Activated CD4-positive, alpha-beta T cell treated with anti-CD3 and anti-CD28 coated beads, Interleukin-2, amount 50 U/mL, for 16 hours (primary cell): ENCODE measurements at places on chromosomes 2 and 18.
A peak's percentile ranks its signal among the peaks of the same experiment; 100 is the strongest.

- DNase-seq = no peak
Observed at GRCh38 chr2:32572030-32572429, 55.8 kb upstream of the TTC27 start.

DNA sequence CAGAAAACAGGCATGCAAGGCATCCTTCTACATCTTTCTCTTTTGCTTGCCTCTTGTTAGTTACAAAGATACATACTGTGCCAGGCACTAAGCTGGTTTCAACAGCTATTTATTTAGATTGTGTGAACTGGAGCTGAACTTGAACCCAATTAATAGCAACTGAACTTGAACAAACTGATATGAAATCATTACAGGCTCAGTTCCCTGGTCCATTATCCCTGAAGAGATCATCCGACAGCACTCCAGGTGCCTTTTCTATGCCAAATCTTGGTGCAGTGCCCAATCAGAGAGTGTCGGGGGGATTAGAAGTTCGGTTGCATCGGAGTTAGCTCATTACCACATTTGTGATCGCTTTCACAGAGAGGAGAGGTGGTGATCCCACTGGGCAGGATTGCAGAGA, 477.6 kb downstream of the PARD3B start:
- DNase-seq = no peak

DNA sequence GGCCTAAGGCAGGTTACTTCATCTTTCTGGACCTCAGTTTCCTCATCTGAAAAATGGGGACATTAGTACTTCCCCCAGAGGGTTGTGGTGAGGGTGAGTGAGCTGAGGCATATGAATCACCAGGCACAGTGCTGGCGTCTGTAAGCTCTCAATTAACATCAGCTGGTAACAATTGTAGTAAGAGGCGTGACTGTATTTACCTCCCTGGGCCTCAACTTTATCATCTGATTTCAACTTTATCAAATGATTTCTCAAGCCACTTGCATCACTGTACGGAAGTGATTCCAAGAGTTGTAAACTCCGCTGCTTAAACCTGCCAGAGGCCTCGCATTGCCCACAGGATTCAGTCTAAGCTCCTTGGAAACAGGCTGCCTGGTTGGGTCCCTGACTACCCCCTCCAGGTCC, 53.6 kb upstream of the PKDCC start:
- no peak for DNase-seq

DNA sequence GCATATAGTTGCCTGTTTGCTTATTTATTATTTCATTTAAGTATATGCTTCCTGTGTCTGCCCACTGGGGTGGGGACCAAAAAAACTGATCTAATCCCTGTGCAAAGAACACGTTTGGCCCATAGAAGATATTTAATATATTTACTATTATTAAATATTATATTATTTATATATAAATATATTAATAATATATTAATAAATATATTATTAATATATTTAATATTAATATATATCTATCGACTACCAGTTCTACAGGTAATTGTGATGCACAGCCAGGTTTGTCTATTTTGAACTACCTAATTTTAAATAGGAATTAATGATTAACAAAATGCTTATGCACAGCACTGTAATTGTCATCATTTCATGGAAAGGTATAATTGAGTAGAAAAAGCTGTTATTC, 288.9 kb upstream of the LYPD1 start:
- no peak for DNase-seq

DNA sequence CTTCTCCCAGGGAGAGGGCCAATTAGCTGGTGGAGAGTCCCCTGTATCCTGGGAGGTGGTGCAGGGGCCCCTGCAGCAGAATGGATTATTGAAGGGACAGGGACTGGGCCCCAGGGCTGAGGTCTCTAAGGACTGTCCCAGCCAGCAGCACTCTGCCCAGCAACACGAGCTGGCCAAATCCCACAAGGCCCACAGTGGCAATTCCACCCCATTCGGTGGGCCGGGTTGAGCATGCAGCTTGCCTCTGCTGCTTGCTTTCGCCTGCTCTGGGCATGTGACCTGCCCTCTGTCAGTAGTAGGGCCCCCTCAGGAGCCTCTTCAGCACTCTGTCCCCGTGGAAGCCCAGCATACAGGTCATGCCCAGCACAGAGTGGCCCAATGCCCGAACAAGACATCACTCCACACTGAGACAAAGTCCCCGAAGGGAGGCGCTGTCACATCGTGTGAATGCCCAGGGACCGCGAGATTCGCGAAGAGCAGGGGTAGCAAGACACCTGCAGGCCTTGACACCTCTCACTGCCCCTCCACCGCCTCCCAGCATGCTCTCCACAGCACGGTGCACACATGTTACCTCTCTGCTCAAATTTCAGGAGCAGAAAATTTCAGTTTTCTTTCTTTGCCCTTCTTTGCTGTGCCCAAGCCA, 65.4 kb downstream of the CRACDL start:
- DNase-seq = no peak

GRCh38 chr18:70621710-70622109, 332.9 kb downstream of the SOCS6 start:
- DNase-seq = no peak

GRCh38 chr2:22276696-22277095, 1108.3 kb upstream of the KLHL29 start:
- no peak for DNase-seq

GRCh38 chr2:145226901-145227300, 707.0 kb upstream of the ZEB2 start:
- no peak for DNase-seq

DNA sequence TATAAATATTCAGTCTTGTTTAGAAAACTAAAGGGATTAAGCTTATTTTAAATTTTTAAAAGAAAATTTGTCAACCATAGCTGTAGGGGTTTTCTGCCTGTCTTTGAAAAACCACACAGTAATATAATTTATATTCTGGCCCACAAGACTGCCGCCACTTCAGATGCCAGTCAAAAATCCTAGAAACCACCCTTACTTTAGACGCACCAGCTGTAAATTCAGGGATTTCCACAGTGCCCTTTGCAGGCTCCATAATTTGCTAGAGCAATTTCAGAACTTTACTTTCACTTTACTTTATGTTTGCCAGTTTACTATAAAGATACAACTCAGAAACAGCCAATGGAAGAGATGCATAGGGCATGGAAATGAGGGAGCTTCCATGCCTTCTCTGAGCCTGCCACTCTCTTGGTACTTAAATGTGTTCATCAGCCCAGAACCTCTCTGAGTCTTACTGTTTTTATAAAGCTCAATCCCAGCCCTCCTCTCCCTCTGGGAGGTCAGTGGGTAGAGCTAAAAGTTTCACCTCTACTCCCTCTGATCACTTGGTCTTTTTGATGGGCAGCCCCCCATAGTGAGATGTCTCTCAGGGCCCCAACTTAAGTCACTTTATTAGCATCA, 63.3 kb downstream of the KYNU start:
- DNase-seq = no peak

DNA sequence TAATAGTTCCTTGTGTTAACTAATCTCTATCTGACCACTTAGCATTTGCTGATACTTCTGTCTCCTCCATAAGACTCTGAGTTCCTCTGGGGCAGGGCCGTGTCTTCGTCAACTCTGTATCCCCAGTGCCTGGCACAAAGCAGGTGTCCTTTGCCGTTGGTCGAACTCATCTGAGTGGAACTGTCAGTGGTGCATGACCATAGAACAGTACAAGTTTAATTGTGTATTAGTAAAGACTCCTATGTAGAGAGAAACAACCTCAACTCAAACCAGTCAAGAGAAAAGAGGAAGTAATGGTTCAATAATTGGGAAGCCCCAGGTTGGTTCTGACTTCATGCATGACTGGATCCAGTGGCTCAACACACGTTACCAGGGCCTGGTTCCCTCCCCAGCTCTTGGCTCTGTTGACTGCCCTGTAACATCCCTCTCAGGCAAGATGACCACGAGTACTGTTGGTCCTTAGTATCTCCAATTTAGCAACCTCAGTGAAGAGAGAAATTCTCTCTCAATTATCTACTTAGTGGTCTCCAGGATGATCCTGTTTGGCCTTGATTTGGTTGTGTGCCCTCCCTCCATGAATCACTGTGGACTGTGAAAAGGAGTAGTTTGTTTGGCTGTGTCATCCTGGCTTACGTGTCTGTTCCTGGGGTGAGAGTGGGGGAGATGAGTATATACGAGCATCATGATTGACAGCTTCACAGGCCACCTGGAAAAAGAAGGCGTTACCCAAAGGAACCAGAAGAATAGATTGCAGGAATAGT, 58.5 kb upstream of the MSH6 start:
- DNase-seq = no peak

GRCh38 chr2:2731816-2732284, 400.8 kb upstream of the MYT1L start:
- DNase-seq = no peak

DNA sequence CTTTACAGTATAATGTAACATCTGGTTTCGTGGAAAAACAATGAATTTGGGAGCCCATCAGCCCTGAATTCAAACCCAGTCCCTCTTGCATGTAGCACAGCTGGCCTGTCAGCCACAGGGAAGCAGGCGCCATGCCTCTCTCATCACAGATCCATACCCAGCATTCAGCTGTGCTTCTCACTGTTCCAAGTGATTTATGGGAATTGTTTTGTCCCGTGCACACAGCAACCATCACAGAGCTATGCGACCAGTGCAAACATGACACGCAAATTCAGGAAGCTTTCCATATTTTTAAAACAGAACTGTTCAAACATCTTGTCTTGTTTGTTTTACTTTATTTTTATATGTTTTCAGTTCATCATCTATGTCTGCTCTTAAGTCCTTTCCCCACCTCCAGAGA, 496.1 kb downstream of the EIPR1 start:
- DNase-seq = no peak

GRCh38 chr18:11570073-11570588, 39.3 kb upstream of the SLC35G4 start:
- DNase-seq = no peak

GRCh38 chr2:192288295-192288694, 93.6 kb upstream of the TMEFF2 start:
- DNase-seq = no peak

- DNase-seq = peak; percentile 3
Observed at GRCh38 chr2:1538663-1539062, 125.4 kb downstream of the TPO start.

DNA sequence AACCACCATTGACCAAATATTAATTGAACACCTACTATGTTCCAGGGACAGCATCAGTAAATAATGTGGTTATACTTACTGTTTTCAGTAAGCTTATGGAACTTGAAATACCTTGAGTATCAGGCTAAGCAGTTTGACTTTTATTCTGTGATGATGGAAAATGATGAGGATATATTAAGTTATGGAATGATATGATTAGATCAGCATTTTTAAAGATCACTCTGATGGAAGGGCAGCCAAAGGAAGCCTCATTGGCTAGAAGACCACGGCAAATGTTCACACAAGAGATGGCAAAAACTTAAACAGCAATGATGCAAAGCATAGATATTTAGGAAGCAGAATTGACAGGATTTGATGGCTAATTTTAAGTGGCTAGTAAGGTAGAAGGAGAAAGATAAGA, 266.9 kb upstream of the DPP10 start:
- DNase-seq = no peak

DNA sequence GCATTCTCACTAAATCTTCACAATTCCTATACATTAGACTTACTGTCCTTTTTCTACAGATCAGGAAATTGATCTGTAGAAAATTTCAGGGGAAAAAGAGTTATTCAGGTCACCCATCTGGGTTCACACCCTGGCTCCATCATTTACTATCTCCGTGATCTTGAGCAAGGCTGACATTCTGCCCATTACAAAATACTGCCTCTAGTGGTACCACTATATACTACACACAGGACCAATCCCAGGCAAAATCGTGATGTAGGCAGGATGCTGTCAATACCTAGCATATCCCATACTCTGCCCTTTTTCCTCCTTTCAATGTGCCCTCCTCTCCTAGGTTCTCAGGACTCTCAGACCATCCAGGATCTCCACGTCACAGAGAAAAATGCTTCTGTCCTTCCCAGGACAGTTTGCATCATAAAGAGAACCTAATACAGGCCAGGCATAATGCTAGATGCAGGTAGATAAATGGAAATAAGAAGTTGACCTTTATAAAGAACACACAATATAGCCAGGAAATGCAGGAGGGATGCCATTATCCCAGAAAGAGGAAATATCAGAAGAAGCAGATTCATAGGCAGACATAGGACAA, 101.9 kb downstream of the CDH20 start:
- DNase-seq = peak; percentile 23

GRCh38 chr2:240369801-240370585, 65.5 kb upstream of the GPC1 start:
- no peak for DNase-seq

DNA sequence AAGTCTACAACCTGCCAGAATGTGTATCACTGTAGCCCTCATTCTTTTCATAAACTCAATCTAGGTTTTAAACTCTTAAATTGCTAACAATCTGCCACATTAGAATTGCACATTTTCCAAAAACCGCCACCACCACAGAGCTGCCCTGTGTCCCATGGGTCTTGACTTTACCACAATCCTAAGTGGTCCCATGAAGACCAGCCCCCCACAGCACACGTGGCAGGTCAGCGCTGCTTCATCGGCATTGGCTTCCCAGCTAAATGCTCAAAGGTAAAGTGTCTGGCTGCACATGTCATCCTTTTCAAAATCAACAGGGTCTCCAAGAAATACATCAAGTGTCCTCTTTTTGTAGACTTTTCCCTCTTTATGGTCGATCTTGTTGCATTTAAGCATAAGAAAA, 2.4 kb downstream of the TBC1D8 start:
- no peak for DNase-seq

DNA sequence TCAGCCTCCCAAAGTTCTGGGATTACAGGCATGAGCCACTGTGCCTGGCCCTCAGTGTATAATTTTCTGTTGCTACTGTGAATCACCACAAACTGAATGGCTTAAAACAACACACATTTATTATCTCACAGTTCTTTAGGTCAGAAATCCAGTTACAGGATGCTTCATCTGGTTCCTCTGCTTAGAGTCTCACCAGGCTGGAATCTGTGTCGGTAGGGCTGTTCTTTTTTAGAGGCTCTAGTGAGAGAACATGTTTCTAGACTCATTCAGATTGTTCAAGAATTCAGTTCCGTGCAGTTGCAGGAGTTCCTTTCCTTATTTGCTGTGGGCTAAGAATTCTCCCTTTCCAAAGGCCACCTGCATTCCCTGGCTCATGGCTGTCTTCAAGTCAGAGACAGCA, 22.2 kb downstream of the CCDC121 start:
- DNase-seq = no peak

DNA sequence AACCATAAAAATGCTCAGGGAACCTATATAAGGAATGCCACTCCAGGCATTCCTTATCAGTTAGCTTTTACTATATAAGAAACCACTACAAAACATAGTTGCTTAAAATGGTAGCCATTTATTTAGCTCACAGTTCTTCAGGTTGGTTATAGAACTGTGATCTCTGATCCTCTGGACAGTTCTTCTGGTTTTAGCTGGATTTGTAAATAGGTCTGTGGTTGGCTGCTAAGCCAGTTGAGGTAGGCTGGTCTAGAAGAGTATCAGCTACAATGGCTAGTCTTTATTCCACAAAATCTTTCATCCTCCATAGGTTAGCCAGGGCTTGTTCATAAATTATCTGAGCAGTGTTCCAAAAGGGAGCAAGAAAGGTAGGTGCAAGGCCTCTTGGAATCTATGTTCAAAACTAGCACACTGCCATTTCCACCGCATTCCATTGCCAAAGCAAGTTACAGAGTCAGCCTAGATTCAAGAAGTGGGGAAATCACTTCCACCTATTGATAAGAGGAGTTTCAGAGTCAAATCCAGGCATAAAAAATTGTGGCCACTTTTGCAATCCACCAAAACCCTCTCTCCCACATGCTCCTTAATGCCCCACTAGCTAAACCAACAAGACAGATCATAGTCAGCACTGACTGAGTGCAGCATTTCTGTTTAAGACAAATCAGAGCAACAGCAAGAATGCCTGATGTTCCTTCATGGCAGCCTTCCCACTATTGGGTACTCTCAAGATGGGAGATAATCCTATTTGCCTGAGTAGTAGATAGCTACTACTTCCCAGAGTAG, 146.4 kb downstream of the IRS1 start:
- DNase-seq = no peak

- DNase-seq = no peak
Observed at GRCh38 chr2:46377666-46378560, 80.7 kb downstream of the EPAS1 start.
